ENCODE measurements at places on chromosomes 11 and 22.

DNA sequence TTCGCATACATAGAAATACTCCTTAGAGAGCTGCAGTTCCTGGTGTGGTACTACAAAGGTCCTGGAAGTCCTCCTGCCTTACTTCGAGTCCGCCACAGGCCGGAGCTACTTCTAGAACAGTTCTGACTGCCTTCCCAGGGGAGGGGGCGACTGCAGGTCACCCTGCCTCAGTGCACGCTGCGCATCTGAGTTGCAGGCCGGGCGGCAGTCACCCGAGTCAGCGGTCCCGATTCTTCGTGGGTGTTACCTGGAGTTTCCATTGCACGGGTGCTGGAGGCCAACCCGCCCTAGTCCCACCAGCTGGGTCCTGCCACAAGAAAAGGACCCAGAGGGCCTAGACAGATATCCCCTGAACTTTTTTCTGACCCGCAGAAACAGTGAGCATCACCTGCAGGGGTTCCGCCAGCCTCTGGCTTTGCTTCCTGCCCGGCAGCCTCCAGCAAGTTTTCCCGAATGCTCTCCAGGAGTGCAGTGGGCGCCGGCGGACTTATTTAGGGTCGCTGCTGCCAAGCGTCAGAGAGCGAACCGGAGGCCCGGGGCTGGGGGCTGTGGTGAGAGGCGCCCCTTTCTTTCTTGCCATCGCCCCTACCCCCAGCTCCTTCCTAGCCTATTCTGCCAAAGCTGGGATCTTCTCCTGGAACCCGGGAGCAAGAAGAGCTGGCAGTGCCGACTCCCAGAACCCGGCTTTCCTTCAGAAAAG, 1.7 kb upstream of the CALCB start:
- no peak for DNase-seq

DNA sequence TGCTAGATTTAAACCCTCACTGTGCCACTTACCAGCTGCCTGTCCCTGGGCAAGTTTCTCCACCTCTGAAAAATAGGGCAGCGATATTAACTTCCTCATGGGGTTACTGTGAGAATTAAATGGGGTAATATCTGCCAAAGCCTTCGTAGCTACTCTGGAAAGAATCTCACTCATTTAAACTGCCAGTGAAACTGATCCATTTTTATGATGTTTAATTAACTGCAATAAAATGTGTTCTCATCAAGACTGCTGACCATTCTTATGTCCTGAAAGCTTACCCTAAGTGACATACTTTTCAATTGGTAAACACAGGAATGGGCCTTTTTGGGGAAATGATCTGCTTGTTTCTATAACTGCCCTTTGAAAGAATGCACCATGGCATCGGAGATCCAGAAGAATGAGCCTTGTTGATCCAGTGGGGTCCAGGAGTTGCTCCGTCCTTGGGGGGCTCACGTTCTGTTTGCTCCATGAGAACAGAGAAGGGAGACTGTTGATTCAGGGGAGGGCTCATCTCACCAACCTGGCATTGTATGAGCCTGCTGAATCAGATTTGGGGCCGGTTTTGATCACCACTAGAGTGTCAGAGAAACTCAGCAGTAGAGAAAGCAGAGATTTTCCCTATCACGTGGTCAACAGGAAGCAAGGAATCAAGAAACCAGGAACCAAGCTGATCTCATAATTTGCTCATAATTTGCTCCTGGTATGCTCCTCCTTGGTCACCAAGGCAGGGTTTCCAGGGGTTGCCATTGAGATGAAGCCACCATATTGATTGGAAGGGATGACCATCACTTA, 7.0 kb upstream of the CCDC86 start:
- DNase-seq: no peak

GRCh38 chr22:39306456-39307361, 12.7 kb downstream of the RPL3 start:
- DNase-seq: peak; percentile 24

- DNase-seq: no peak
Observed at GRCh38 chr11:61826930-61827570, 1.1 kb upstream of the FADS2 start.
